ENCODE measurements at places on chromosomes 4 and X.

GRCh38 chr4:132614682-132615081 is 534.4 kb upstream of the PCDH10 start:
- DNase-seq: no peak

- no peak for DNase-seq
These were observed 179.1 kb upstream of the TBC1D9 start for GRCh38 chr4:140935254-140935653.

DNA sequence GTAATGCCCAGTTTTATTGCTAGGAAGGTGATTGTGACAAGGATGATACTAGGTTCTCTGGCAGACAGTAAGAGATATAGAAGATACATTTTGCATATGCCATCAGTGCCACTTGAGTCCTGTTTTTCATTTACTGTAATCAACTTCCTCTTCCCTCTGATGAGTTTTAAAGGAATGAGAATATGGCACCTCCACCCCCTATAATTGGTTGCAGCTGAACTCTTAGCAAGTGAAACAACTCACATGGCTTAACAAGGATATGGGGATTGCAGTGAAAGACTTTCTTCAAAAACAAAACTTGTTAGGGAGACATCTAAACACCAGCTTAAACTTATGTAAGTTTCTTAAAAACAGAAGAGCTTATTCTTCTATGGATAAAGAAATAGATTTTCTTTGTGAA is 90.0 kb downstream of the AREG start:
- no peak for DNase-seq

DNA sequence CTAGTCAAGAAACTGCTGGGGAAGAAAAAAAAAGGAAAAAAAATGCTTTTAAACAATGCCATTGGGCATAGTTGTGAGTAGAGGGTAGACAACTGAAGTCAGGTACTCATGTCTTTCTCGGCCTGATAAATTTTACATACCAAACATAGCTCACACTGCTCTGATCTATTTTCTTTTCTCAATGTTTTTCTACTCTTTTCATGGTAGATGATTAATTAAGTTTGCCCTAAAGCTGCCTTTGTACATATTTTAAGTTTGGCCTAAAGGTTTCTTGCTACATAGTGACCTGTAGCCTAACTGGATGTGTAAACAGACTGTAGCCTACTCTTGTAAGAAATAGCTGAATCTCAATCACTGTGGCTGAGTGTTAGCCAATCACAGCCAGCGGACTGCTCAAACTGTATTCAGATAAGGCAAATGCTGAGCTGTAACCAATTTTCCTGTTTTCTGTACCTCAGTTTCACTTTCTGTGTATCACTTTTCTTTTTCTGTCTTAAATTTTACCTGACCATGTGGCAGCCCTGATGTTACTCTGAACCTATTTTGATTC is 121.0 kb downstream of the PCDH10 start:
- DNase-seq: no peak

- no peak for DNase-seq
These were observed 55.2 kb downstream of the MGST2 start for GRCh38 chr4:139720806-139721205.

DNA sequence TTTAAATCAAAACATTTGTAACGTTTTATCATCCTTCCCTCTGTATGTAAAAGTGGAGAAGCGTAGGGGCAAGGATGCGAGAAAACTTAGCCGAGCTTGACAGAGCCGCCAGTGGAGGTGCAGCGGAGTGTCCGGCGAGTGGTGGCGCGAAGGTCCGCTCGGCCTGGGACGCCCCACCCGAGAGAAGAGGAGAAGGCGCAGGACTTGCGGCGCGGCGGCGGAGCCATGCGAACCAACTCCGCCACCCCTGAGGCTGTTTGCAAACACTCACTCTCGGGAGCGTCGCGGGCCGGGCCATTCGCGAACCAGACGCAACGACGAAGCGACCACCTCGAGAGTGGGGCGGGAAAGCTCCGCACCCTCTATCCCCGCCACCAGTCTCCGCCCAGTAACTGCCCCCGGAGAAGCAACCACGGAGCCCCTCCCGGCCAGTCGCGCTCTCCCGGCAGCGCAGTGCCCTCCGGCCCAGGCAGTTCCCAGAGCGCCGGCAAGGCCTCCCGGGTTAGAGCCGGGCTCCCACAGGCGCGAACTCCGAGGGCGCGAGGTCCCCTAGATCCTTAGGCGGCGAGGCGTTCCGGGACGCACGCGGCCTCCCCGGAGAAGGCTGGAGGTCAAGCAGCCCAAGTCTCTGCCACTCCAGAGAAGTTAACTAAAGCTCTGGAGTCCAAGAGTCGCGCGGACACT is 2.3 kb upstream of the MAB21L2 start:
- DNase-seq: no peak

GRCh38 chr4:9861561-9861960 is 80.1 kb downstream of the DRD5 start:
- DNase-seq: no peak

- DNase-seq: no peak
These were observed 77.7 kb downstream of the NFKB1 start for GRCh38 chr4:102578819-102579218.

DNA sequence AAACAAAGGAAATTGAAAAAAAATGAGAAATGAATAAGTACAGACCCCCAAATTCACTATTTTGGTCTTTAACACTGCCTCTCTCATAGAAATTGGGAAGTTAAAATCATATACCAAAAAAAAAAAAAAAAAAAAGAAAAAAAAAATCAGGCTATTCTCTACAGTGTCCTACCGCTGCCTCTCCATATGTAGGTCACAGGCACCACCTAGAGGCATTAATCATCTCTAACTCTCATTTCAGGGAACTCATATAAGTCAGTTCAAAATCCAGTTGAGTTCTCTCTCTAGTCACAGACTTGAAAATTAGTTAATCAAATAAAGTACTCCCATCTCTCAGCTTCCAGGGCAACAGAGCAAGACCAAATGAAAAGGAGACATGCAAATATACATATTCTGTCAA is 47.9 kb downstream of the COX18 start:
- DNase-seq: peak; percentile 24

DNA sequence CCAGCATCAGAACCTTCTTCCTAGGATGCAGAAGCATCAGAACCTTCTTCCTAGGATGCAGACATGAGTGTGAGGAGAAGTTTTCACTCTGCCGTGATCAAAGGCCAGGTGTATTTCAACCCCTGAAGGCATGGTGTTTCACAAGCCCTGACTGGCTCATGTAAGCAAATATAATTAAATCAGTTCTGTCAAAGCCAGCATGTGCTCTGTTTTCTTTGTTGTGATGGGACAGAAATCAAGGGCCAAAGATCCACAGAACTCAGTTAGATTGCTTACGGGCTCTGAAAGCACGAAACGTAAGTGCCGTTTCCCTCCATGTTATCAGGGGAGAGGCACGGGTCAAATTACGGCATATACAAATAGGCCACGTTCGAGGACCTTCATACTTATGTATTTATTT is 32.0 kb upstream of the CLDN24 start:
- DNase-seq: no peak

DNA sequence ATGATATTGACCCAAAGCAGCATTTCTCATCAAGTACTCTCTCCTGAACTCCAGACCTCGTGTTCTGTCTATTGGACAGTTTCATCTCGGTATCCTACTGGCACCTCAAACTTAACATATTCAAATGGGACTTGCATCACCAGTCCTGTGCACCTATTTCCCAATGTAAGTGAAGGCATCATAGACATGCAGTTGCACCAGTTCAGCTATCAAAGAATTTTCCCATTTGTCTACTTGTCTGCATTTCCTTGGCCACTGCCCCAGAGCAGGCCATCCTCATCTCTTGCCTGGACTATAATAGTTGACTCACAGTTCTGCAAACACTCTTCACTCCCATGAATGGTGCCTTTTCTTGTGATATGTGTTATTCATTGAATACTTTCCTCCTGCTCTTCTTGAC is 11.3 kb upstream of the LIMCH1 start:
- no peak for DNase-seq

- DNase-seq: no peak
These were observed 321.2 kb downstream of the CAMK2D start for GRCh38 chr4:113440371-113440770.

DNA sequence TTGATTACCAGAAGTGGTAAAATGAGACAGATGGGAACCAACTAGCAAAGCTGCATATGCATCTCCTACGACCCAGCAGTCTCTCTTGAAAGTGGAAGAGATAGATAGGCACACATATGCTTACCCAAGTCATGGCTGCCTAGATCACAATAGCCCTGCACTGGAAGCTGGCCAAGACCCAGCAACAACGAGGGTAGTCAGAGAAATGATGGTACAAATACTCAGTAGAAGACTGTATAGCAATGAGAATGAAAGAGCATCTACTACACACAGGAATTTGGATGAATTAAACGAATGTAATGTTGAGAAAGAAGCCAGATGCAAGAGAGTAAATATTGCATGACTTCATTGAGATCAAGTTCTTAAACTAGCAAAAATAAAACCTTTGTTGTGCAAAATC is 100.3 kb upstream of the FAT1 start:
- DNase-seq: no peak

DNA sequence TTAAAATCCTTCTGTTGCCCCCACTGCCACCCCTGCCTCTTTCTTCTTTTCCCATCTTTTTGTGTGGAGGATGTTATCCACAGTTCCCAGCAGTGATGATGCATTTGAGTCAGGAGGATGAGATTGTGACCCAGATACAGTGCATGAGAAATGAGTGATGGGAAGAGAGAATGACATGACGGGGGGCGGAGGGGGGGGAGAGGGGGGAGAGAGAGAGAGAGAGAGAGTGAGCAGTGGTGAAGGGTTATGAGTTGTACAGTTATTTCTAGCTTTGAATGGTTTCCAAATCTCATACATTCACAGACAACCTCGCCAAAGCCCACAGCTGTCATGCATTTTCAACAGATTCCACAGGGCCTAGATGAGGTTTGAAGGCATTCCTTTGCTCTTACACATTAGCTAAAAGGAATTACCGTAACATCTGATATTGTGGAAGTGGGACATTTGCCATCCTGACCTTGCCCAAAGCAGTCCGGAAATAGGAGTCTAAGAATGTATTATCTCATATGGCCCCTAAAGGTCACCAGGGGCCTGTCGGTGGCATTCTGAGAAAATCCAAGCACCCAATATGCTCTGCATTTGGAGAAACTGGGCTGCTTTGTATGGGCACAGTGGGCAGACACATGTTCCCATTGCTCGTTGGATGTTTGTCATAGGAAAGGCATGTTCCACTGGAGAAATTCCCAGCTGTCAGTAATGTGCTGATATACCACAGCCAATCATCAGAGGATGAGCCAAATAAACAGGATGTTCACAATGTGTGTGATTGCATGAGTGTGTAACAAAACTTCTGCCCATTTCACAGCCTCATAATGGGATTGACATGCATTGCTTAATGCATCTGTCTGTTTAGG is 435.8 kb downstream of the SPRY1 start:
- DNase-seq: peak; percentile 76

GRCh38 chr4:9919047-9919446 is 102.2 kb downstream of the SLC2A9 start:
- no peak for DNase-seq

GRCh38 chr4:39770969-39771724 is 73.2 kb downstream of the UBE2K start:
- DNase-seq: no peak

GRCh38 chrX:69371159-69371558 is 133.0 kb upstream of the NALF2 start:
- DNase-seq: no peak

- DNase-seq: no peak
These were observed 114.2 kb downstream of the SMIM20 start for GRCh38 chr4:26028133-26028792.

DNA sequence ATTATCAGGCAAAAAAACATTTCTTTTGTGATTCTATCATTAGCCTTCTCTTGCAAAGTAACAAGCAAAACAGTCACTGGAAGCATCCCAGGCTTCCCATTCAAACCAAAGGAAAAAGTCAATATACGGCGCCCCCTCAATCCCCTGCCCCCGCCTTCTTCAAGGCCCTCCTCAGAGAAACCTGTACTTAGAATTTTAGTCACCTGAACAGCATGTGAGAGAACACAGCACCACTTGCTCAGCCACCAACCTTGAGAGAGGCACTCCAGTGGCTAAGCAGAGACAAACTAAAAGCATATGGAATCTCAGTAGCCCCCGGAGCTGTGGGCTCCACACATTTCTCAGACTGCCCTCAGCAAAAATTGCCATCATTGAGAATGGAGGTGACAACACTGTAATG is 25.2 kb downstream of the LEF1 start:
- DNase-seq: no peak

DNA sequence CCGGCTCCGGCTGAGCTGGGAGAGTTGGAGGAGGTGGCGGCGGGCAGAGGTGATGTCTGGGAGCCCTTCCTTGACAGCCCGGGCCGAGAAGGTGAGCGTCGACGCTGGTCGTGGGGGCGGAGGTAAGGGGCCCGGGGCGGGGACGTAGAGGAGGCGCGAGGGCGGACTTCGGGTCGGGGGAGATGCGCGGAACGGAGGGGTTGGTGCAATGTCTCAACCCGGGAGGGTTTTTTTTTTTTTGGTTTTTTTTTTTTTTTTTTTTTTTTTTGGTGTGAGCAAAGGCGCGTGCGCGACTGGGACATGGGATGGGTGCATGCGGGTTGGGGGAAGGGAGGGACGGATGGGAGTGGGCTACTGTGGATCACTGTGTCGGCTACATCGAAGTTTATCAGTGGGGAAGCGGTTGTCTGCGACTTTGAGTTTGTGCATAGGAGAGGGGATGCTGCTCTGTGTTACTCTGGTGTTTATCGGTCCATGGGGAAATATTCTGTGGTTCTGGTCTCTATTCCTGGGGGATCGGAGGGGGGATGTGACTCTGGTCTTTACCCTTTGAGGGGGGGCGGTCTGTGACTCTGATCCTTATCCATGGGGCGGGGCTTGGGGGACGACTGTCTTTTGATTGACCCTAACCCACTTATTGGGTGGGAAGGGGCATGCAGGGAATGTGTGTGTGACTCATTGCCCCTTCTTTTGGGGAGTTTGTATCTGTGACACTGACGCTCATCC is 537 bp downstream of the RBM10 start:
- DNase-seq: peak; percentile 46

DNA sequence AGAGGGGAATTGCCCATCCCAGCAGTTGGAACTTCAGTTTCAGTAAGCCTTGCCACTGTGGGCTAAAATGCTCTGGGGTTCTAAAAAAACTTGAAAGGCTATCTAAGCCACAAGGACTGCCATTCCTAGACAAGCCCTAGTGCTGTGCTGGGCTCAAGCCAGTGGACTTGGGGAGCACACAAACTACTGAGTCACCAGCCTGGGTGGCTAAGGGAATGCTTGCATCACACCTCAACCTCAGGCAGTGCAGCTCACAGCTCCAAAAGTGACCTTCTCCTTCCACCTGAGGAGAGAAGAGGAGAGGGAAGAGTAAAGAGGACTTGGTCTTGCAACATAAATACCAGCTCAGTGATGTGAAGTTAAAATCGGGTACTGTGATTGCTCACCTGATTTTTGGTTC is 116.7 kb upstream of the GLRA2 start:
- DNase-seq: no peak

Data from AG08396 (cell line).